Stimulated activated CD4-positive, alpha-beta T cell treated with anti-CD3 and anti-CD28 coated beads, Interleukin-15, amount 100 ng/mL, for 1 hour (primary cell): ENCODE measurements at places on chromosomes 12 and 14.

DNA sequence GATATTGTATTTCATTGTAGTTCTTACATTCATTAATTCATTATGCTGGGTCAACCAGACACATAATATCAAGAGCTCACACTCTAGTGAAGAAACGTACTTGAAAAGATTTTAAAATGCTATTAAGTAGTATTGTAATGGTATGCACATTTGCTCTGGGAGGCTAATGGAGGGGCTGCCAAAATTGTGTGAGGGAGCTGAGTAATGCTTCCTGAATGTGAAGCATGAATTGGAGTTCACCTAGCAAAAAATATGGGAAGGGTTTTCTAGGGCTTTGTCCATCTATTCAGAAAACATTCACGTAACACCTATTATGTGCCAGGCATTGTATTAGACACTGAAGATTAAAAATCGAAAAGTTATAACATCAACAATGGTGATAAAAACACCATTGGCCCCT is 403.8 kb upstream of the PDE3A start:
- no peak for DNase-seq

GRCh38 chr14:71629765-71630492 is 302.3 kb upstream of the RGS6 start:
- DNase-seq = no peak

DNA sequence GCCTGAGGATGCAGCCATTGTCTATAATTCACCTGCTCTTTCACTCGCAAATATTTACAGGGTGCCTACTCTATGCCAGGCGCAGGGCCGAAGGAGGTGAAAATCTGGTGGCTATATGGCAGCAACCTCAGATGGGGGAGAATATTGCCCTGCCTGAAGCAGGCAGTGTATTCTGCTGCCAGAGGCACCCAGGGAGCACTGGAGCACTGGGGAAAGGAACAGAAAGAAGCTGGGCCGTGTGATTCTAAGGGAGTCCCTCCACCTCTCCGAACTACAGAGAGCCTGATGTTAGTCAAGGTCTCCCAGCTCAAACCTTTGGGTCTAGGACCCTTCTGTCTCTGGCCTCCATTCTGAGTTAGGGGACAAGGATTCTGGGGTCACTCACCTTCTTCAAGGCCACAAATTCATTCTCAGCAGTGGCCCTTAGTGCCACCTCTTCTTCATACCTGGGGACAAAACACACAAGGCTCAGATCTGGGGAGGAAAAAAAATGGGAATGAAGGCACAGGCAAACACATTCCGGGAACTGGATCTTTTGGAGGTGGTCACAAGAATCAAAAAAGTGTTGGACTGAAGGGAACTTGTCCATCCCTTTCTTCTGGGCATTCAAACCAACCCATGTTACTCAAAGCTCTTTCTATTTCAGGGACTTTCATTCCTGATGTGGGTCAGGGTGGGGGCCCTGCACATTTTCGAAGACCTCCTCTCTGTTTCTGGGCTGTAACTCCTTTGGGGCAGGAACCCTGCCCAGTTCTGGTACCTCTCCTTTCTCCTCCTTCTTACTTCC is 19.3 kb upstream of the KRT86 start:
- no peak for DNase-seq

- no peak for DNase-seq
Measured at GRCh38 chr12:2722806-2723205, 72.0 kb upstream of the FKBP4 start.

DNA sequence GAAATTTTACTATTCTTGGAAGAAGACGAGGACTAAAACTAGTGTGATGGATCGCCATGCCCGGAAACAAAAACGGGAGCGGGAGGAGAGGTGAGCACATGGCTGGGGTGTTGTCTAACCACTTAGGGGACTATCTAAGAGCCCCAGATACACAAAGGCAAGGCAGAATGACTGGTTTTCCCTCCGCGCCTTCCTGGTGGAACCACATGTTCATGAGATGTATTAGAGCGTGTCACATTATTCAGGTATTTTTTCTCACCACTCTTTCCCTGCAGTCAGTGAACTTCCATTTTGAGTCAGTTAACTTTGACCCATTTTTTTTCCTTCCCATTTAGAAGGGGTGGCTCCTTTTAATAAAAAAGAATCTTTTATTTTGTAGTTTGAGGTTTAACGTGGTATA is 68.8 kb upstream of the TRAF3 start:
- no peak for DNase-seq

DNA sequence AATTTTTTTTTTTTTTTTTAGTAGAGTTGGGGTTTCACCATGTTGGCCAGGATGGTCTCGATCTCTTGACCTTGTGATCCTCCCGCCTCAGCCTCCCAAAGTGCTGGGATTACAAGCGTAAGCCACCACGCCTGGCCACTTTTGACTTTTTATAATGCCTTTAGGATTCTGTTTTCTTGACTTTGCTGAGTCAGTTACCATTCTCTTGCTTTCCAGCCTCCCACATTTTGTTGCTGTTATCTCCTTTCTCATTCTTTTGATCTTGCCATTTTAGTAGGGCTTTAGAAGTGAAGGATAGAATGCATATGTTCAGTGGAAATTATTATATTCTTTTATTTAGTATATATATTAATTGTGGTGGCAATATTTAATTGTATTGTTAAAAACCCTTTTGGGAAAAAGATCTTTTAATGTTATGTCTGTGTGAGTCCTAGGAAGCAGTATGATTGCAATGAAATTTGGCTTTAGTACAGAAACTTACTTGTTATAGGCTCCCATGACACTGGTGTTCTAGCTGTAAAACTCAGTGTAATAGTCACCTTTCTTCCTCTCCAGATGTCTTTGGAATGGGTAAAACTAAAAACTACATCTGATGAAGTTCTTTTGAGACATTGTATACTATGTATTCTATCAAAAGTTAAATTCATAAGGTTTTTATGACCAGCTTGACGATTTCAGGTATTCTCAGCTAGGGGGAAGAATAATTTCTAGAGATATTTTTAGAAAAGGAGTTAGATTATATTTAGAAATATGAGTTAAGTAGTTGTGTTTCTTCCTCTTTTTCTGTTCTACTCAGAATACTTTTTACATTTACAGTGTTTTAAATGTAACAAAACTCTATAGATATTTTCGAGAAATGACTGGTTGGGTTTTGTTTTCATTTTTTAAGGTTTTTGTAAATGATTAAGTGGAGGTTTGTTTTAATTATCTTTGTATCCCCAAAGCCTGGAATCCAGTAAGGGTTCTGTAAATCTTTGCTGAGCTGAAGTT is 74.7 kb downstream of the APAF1 start:
- no peak for DNase-seq

- no peak for DNase-seq
Measured at GRCh38 chr12:48687592-48687991, 5.6 kb upstream of the KANSL2 start.

DNA sequence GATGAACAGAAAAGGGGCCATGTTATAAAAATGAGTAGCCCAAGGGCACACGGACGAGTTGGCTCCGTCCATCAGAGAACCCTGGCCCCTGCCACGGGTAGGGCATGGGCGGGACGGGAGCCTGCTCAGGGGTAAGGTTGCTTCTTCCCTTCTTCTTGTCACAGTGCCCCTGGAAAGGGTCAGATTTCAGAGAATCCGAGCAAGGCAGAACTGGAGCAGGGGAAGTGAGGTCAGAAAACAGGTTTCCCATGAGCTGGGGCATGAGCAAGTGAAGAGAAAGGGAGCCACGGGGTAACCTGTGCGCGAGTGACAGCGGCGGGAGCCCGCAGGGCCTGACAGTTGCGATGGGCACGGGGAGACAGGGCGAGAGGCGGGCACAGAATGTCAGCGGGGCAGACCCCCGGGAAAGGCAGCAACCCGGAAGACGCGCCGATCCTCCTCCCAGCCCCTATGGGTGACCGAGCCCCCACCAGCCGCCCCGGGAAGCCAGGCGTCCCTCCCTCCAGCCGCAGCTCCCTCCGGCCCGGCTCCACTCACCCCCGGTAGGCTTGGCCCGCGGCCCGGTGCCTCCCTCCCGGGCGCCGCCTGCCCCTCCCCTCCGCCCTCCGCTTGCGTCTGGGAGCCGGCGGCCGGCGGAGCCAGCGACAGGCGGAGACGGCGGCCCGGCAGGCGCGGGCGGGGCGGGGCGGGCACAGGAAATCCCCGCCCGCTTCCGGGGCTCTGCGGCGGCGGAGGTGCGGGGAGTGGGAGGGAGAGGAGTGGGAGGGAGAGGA is at the start of gene ZNF641:
Gene ZNF641 (minus strand): TSS at position 671 of the 773 bp plus-strand sequence. CDS start 2,829 bp downstream, outside the sequence.
- peak; percentile 75 for DNase-seq

DNA sequence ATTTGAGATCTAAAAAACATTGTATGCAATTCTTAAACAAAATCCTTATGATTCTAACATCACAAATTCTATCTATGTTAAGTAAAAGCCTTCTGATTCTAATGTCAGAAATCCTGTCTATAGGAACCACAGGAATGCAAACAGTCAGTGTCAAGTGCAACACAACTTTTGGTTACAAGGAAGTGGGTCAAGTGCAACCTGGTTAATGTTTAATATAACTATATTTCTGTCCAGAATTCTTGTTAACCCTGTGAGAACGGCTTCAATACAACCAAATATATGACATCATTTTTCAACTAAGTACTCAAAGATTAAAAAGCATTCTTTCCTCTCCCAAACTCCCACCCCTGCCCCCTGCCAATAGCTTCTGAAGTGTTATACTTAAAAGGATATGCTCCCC is 107.9 kb upstream of the PLEKHA5 start:
- DNase-seq = no peak

- no peak for DNase-seq
Measured at GRCh38 chr12:82057770-82058169, 298.6 kb upstream of the PPFIA2 start.

- no peak for DNase-seq
Measured at GRCh38 chr12:26345471-26346003, 150.2 kb downstream of the SSPN start.

DNA sequence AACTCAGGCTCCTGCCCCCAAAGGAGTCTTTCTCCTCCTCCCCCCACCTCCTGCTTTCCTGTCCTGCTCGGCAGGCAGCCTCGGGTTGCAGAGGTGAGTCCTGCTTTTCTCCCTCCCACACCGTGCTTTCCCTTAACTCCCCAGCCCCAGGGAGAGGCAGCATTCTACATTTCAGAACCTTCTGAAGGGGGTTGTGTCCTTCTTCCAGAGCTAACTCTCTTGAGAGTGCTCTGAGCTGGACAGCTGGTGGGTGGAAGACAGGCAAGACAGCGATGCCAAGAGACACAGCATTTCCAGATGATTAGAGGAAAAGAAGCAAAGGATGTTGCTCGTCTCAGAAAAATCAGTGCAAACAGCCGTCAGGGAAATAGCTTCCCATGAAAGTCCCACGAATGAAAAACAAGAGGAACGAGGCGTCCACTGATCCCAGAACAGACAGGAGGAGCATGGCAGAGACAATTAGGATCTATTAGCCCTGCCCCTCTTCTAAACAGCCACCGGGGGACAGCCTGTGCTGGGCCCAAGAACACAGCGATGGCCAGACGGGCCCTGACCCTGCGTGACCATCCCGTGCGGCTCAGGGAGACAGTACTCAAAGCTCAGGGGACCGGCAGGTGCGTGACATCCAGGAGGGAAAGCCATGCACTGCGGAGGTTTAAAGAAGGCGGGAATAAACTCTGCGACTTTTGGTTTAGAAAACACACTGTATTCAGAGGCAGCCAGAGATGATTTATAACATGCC is 216.5 kb upstream of the RTL1 start:
- no peak for DNase-seq

GRCh38 chr12:65825183-65825506 is 862 bp downstream of the HMGA2 start:
- DNase-seq = no peak

- no peak for DNase-seq
Measured at GRCh38 chr12:92036771-92037453, 108.7 kb downstream of the BTG1 start.

DNA sequence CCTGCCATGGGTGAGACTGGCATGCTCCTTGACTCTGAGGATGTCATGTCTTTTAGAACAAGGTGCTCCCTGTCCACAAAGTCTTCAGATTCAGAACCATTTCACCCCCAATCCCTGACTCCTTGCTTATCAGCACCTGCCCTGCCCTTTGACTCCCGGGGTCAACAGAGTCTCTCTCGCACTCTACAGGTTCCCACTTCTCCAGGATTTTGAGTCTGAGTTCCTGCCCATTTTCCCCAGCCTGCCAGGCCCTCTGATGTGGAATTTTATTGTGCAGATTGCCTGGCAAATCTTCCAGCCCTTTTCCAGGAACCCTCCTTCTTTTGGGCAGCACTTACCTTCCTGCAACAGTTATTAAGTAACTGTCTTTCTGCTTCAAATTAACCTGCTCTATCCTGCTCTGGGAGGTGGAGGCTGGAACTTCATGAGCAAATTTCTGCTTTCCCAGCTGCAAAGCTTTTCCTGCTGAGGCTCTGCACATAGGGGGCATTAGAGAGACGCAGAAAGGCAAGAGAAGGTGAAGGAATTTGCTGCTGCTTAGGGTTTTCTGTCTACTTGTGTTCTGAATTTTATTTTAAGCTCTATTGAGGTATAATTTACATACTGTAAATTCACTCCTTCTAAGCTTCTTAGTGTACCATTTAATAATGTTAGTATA is 259.1 kb downstream of the PCNX1 start:
- no peak for DNase-seq

DNA sequence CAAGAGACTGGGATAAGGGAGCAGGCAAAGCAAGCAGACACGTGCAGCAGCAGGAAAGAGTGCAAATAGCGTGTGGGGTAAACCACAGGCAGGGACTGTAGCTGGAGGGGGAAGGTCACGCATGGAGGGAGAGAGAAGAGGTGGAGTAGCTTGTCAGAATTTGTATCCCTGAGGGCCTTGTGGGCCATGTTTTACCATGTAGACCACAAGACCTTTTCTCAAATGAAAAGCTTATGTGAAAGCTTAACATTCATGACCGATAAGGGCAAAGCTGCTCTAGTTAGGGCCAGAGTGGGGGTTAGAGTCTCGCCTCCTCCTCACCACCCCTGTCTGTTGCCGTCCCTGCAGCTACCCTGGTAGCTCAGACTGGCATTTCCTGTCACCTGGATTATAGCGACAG is 152.9 kb upstream of the E2F7 start:
- no peak for DNase-seq

DNA sequence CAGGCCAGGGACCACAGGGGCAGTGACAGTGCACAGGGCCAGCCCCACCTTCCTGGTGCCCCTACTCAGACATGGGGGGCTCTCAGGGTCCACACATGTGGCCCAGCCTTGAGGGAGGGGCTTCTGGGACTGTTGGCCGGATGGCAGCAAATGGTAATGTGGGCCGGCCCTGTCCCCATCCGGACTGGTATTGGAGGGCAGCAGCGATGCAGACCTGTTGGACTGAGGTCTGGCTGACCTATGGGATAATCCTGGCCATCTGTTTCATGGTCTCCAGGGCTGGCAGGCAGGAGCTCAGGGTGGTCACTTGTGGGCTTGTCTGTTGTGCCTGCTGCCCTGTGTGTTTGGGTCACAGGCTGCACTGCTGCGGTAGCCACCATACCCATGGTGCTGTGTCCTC is 387.5 kb downstream of the TMEM121 start:
- no peak for DNase-seq
